ENCODE measurements at places on chromosomes 7 and 10.

- no peak for DNase-seq
Observed at GRCh38 chr10:22391600-22391999, 46.3 kb downstream of the SPAG6 start.

DNA sequence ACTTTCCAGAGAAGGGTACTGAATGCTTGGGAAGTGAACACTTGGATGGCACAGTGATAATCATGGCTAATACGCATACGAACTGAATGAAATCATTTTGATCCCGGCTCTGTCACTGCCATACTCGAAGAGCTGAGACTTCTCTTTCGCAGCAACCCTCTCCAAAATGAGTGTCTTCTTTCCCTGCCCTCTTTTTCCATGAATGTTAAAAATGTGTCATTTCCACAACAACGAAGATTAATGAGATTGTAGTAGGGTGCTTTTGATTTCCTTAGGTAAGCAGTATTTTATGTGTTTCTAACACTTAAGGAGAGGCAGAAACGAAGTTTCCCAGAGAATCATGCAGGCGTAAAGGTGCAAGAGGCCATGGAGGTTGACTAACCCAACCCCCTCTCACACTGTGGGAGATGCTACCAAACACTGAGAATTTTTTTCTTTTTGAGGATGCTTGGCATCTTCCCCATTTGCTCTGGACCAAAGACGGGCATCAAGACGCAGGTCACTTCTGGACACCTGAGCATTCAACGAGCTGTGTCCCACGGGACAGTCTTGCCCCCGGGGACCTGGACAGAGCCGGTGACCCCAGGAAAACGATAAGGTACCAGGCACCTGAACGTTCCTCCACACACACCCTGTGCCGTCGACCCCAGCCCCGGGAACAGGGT, 823 bp downstream of the COPG2 start:
- DNase-seq: peak; percentile 47

DNA sequence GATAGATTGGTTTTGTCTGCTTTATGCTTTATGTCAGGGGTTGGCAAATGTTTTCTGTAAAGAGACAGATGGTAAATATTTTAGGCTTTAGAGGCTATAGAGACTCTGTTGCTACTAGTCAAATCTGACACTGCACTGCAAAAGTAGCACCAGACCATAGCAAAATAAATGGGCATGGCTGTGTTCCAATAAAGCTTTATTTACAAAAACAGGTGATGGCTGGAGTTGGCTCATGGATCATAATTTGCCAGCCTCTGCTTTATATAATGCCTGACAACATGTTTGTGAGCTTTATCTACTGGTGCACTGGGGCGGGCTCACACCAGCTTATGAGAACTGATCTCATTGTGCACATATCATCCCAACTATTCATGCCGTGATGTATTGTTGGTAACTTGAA, 120.1 kb downstream of the PLXDC2 start:
- DNase-seq: no peak

- no peak for DNase-seq
Observed at GRCh38 chr10:44902941-44903545, 8.1 kb upstream of the TMEM72 start.

GRCh38 chr7:157577796-157578339, 241.1 kb downstream of the DNAJB6 start:
- no peak for DNase-seq

DNA sequence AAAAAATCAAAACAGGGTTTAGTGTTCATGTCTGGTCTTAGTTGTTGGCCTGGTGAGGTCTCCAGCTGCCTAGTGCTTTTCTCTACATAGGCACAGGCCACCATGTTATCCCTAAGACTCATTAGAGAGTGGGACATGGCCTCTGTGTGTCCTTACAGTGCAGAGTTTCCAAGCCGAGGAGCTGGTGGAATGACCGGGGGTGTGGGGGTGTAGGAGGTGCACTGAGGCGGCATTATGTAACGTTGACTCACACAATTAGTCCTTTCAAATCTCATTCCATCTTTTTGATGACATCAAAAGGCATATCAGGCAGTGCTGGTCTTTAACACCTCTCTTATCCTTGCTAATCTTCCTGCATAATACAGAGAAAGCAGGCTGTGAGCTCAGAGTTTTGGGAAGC, 71.3 kb downstream of the MTPN start:
- no peak for DNase-seq

DNA sequence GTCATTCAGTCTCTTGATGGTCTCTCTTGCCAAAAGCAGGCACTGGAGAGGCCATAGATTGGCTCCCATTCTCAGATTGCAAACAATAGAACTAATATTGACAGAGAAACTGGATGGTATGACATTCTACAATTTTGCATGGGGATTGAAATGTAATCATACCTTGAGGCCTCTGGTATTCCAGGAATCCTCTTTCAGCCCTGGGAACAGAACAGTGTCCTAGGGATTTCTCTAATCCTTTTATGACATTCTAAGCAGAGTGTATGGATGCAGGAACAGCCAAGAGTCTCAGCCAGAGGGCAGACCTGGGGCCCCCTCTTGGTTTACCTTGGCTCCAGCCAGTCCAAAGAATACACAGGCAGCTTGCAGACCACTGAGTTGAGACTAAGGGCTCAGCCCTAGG, 206.4 kb downstream of the KCNMA1 start:
- no peak for DNase-seq

- no peak for DNase-seq
Observed at GRCh38 chr10:125567529-125567928, 115.4 kb downstream of the TEX36 start.

DNA sequence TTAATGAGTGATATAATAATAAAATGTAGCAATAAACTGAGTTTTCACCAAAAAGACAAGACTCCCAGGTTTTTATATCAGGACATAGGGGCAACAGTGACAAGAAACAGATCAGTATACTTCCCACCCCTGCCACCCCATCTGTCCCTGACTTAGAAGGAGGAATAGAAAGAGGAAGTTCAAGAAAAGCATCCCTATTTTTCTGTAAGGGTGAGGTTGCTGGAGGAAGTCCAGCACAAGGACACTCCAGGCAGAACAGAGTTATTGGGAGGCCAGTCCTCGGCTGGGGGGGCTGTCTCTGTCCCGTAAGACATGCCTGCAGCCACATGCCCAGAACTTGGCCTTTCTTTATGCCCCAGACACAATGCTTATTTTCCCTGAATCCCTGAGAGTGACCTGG, 16.5 kb upstream of the TLX1 start:
- no peak for DNase-seq

DNA sequence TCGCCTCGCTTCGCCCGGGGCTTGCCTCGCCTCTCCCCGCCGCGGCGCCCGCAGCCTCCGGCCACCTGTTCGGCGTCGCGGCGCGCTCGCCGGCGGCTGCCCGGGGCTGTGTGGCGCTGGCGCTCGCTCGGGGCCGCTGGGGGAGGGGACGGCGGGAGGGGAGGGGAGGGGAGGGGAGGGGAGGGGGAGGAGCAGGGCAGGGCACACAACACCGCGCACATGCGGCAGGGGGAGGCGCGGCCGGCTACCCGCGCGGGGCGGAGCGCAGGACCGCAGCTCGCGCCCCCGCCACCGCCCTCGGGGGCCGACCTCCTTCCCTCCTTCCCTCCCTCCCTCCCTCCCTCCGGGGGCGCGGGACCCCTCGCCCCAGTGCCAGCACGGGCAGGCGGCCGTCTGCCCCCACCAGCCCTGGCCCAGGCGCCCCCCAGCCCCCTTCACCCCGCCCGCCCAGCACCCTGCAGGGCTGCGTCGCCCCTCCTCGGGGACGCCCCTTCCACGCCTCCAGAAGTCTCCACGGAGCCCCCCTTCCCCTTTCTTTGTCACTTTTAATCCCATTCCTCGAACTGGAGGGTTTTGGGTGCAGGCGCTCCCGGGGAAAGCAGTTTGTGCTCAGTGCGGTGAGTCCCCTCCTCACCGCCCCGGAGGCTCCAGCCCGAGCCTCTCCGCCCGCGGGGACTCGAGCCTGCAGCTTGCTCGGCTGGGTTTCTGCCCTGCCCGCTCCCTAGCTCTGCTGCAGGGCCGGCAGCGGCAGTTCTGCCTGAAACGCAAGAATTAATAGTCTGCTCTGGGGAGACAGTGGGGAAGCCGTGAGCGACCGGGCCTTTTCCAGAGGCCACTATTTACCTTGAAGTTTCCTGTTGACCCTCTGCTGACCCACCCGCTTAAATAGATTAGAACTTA, at the start of gene PARD3:
Gene PARD3, minus strand, starts transcription at position 112 of the 900 bp plus-strand sequence. CDS start 301 bp downstream, outside the sequence.
- DNase-seq: peak; percentile 70

- DNase-seq: no peak
Observed at GRCh38 chr7:99380823-99381663, 6.5 kb downstream of the ARPC1B start.

DNA sequence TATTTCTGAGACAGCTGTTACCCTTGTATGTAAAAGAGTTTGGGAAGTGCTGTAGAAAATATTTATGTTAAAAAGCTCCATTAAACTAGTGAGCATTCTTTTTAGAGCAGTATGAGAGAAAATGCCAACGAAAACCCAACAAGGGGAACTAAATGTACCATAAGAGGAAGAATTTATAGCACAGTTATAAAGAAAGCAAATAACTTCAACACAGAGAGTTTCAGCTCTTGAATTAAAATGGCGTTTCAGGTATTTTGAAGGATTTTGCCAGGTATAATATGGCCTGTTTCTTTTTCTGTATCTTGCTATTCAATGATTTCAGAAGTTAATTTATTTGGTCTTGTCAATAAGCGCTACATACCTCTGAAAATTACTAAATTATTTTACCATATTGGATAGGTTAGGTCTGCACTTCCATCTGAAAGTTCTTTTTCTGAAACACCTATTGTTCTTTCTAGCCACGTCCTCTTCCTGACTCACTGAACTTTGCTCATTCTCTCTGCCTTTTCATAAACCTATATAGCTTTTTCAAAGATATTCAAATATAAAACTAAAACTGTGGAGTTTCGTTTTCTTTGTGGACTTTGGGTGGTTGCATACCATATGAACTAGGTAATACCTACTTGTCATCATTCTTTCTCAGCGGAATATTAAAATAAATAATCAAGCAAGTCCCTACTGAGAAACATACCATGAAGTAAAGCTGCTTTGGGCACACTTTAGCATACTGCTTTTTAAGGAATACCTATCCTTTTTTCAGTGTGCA, 136.1 kb downstream of the SEMA3A start:
- no peak for DNase-seq

DNA sequence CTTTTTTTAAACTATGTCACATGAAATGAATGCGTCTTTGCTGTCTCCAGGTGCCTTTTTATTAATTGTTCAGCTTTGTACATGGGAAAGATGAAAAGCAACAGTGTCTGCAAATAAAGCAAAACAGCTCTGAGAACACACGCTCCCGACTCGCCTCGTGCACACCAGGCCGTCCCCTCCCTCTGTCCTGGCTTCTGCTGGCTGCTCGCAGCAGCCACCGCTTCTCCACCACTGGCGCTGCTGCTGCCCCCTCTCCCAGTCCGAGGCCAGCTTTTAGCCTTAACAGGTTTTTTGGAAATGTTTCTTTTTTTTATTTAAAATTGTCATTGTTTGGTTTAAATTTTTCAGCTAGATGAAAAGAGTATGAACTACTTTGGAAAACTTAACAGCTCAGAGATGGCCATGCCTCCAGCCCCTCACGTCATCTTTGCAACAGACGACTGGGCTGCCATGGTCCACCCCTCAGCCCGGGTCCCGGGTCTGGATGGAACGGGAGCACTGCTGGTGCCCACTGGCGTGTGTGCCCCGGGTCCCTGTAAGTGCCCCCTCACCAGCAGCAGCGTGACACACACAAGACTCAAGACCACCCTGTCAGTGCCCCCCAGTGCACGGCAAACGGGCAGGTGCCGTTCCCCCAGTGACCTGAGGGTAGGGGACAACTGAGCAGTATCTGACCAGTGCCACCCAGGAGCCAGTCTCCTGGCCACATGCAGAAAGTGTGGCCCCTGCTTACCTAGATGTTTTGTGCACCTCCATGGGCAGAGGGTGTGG, 415.6 kb upstream of the FOXK1 start:
- DNase-seq: peak; percentile 39

DNA sequence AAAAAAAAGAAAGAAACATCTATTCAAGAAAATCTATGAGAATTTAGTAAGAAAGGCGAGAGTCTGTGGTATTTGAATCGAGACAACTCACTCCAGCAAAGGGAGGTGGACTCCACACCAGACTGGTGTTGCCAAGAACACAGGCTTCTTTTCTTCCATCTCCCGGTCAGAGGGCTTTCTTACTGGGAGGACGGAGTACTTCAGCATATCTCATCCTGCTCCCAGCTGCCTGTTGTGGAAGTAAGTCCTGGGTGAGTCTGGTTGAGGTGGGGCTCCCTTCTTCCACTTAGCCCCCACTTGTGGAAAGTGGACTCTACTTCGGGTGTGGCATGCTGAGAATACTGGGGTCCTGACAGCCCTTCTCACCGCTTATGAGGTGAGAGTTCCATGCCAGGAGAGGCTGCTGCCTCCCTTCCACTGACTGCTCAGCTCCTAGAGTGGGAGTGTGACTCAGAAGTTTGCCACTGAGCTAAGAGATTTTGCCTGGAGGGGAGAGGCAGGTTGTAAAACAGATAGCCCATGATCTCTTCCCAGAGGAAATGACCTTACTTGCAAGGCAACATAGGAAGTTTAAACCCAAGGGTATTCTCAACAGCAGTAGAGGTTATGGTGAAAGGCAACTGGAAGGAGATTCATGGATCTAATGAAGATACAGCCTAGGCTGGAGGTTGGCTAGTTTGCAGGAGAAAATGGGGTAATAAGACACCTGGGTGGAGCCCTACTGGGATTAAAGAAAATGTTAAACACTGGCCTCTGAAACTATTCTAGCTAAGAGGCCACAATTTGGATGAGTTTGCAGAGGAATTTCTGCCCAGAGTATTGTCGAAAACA, 3.5 kb upstream of the NACAD start:
- DNase-seq: no peak

GRCh38 chr10:59907918-59908807, 1.8 kb upstream of the CCDC6 start:
- DNase-seq: peak; percentile 67

GRCh38 chr7:6023974-6024435, 7.2 kb upstream of the ANKRD61 start:
- no peak for DNase-seq

- DNase-seq: peak; percentile 73
Observed at GRCh38 chr7:47405921-47406800, 175.8 kb downstream of the TNS3 start.

DNA sequence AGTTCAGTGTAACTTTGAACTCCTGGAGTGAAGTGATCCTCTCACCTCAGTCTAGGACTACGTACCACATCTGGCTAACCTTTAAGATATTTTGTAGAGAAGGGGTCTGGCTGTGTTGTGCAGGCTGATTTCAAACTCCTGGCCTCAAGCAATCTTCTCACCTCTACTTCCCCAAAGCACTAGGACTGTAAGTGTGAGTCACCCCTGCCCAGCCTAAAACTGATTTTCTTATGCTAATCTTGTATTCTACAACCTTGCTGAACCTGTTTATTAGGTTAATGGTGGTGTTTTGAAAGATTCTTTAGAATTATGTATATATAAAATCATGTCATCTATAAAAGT, 58.0 kb downstream of the LCOR start:
- DNase-seq: no peak

GRCh38 chr7:22983257-22983855, 30.6 kb downstream of the HYCC1 start:
- DNase-seq: no peak

- DNase-seq: no peak
Observed at GRCh38 chr10:62625484-62625883, 179.0 kb upstream of the ADO start.
